ENCODE measurements at places on chromosomes 3 and 15. TPM values are rescaled to one million over a fixed set of nuclear protein-coding genes. Genes with fewer than 3 reads are reported as not detected.

The MRAS gene
- 26.8 TPM for total RNA-seq

The CLDN11 gene
- 96.8 TPM for total RNA-seq

The MRPL3 gene
- total RNA-seq = 93.4 TPM

The FANCD2OS gene
- not detected for total RNA-seq

The OXSM gene
- total RNA-seq = 10.4 TPM

The CCR4 gene
- total RNA-seq = not detected

The CFAP20DC gene
- 0.06 TPM for total RNA-seq

The ARL14 gene
- not detected for total RNA-seq

The IGF1R gene
- 30.5 TPM for total RNA-seq

The ATP13A5 gene
- not detected for total RNA-seq

The CLDN1 gene
- not detected for total RNA-seq

The FAM81A gene
- total RNA-seq = 0.12 TPM

The CRABP1 gene
- not detected for total RNA-seq

The SOX14 gene
- total RNA-seq = not detected

The PML gene
- total RNA-seq = 189 TPM

The MESP2 gene
- total RNA-seq = 1.3 TPM

The RASGRP1 gene
- 0.05 TPM for total RNA-seq

The RPL14 gene
- 727 TPM for total RNA-seq

The STXBP5L gene
- not detected for total RNA-seq

The KIF7 gene
- total RNA-seq = 27.4 TPM

The VEPH1 gene
- total RNA-seq = 25.2 TPM

The SKOR1 gene
- not detected for total RNA-seq

The TUSC7 gene
- total RNA-seq = not detected

The LMCD1 gene
- 57.5 TPM for total RNA-seq

The SLC7A14 gene
- 0.06 TPM for total RNA-seq

The LRRC31 gene
- total RNA-seq = not detected

The SYNPR gene
- total RNA-seq = not detected

The DLEC1 gene
- 0.05 TPM for total RNA-seq

The SPTBN5 gene
- under 0.01 TPM for total RNA-seq

The C3orf20 gene
- not detected for total RNA-seq

The GPR149 gene
- not detected for total RNA-seq

The GPR156 gene
- total RNA-seq = 0.39 TPM

The SEMA3G gene
- total RNA-seq = 0.06 TPM

Data from cardiac ventricle fibroblast (primary cell).